ENCODE measurements at places on chromosomes 1 and 21.

GRCh38 chr1:244419024-244419423, 32.7 kb downstream of the ADSS2 start:
- no peak for DNase-seq

- DNase-seq, result no peak
Observed at GRCh38 chr1:3033040-3033789, 11.9 kb downstream of the ACTRT2 start.

DNA sequence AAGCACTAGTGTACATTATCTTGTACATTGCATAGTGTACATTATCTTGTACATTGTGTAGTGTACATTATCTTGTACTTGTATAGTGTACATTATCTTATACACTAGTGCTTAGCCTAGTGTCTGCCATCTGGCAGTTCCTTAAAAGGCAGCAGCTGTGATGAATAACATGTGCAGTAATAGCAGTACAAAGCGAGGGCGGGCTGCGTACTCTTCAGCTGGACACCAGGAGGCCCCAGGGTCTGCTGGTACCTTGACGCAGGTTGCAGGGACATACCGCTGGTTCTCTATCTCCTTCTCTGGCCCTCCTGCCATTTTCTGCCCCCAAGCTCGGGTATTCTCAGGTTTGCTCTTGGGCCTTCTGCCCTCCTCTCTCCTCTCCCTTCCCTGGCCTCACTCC, 149.6 kb downstream of the SEC16B start:
- DNase-seq, result no peak

- peak; percentile 90 for DNase-seq
Observed at GRCh38 chr1:153355445-153356071, 2.1 kb upstream of the S100A9 start.

DNA sequence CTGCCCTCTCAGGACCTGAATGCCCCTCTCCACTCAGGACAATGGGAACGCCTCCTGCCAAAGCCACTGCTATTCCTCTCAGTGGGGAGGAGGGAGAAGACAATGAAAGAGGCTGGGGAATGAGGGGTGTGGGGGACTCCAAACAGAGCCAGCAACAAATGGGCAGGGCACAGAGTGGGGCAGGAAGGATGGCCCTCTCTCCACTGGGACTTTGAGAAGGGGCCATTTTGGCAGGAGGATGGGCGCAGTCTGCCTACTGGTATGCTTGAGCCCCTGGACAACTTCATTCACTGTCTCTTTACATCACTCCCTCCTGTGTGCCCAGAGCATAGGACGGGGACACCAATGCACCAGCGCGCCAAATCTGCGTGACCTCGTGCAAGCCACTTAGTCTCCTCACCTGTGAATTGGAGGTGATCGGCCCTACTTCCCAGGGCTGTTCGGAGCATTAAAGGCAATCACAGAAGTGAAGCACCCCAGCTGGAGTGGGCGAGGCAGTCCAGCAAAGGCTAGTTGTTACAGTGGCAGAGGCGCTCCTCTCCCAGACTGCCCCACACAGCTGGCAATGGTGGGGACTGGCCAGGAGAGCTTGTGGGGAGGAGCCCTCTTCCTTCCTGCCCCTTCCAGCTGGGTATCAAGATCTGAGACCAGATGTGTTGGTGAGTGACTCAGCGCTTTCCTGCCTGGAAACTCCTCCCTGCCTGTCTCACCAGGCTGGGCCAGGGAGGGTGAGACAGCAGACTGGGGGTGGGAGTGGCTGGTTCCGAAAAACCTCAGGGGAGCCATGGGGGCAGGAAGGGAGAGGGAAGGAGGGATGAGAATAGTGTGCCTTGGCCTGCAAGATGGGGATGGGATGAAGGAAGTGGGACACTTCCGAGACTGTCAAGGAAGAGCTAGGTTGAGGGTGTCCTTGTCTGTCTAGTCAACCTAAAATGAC, 22.4 kb upstream of the SYNC start:
- DNase-seq, result no peak

GRCh38 chr1:18644013-18644399, 13.4 kb downstream of the PAX7 start:
- no peak for DNase-seq

DNA sequence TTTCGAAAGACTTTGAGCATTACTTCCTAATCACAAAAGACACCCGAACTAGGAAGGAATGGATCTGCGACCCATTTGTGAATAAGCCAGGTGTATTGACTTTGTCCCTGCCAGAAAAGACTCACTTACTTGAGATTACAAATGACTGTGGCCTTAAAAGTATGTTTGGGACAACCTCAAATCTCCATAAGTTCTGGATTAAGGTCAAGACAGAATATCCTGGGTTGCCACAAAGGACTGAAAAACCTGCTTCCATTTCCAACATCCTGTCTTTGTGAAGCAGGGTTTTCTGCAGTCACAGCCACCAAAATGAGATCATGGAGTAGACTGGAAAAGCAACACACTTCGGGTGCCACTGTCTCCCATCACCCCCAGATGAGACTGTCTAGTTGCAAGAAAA, 537.4 kb upstream of the ZRANB2 start:
- no peak for DNase-seq

DNA sequence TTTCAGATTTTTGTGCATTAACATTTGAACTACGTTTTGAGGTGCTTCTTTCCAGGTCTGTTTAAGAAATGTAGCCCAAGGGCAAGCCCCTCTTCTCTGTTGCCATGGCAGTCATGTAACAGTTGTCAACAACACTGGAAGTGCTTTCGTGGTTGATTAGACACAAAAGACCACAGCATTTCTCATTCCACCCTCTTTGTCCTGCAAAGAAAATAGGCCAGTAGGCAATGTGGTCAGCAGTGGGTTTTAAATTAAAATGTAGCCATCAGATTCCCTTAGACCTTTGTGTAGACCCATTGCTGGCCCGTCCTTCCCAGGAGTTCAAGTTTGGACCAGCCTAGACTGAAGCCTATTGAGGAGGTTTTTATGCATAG, 35.4 kb downstream of the VANGL1 start:
- no peak for DNase-seq

DNA sequence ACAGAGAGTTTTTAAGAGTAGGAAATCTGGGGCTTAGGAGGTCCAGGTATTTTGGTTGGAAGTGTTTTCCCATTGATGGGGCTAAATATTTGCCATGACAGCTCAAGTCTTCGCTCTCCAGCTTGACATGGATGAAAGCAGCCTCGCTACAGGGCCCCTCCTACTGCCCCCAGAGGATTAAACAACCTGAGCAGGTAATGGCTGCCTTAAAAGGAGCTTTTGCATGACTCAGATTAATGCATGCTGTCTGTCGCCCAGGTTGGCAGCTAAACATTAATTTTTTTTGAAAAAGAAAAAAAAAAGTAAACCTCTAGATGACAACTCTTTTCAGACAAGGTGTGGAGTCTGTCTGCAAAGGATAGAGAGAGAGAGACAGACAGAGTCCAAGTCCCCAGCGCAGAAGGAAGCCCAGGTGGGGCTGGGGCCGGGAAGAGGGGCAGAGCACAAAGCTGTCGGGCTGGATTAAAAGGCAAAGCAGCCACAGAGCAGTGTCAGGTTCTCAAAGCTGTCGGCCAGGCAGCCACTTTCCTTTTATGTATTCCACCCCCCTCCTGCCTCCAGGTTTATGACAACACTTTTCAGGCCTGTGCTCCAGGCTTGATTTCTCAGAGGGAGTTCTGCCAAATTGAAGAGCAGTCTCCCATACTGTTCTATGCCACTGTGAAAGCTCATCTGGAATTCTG, 127.9 kb downstream of the CLIC6 start:
- DNase-seq, result no peak

DNA sequence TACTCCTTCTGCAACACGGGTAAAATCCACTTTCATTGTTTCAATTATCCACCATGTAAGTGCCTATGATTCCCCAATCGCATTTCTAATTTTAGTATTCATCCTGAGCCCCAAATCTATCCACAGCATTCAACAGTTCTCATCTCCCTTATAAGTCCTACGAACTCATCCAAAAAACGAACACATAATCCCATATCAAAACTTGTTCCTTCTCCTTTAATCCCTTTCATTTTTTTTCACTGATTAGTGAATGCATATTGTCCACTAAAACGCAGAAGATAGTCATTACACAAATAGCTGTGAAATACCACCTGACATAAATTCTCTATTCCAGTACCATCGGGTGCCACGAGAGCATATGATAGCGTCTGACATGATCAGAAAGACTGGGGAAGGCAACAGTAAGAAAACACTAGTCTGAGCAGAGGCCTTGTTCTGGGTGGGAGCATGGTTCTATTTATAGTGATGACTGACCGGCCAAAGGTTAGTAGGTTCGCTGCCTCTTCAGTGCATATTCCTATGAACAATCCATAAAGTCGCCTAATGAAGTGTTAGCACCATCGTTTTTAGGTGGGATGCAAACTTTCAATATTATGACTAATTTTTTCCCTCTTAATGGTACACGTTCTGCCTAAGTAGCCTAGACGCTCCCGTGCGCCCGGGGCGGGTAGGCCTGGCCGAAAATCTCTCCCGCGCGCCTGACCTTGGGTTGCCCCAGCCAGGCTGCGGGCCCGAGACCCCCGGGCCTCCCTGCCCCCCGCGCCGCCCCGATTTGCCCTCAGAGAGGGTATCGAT, 648 bp downstream of the ATP5PF start:
- DNase-seq, result no peak

DNA sequence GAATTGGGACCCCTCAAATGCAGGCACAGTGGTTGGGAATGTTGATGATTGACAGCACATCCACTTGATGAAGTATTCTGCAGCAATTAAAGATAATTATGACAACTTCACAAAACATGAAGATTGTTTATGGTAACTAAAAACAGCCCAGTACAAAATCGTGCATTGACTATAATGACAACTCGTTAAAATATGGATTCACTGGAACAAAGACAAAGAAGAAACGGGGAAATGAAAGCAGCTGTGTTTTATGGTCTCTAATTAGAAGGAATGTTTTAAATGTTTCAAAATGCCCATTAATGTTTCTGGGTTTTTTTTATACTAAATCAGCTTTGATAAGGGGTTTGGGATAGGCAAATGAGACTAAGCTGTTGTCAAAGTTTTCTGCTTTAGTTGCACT, 36.1 kb downstream of the NIPAL3 start:
- DNase-seq, result no peak

GRCh38 chr1:212700223-212700891, 717 bp upstream of the BATF3 start:
- DNase-seq, result peak; percentile 63

DNA sequence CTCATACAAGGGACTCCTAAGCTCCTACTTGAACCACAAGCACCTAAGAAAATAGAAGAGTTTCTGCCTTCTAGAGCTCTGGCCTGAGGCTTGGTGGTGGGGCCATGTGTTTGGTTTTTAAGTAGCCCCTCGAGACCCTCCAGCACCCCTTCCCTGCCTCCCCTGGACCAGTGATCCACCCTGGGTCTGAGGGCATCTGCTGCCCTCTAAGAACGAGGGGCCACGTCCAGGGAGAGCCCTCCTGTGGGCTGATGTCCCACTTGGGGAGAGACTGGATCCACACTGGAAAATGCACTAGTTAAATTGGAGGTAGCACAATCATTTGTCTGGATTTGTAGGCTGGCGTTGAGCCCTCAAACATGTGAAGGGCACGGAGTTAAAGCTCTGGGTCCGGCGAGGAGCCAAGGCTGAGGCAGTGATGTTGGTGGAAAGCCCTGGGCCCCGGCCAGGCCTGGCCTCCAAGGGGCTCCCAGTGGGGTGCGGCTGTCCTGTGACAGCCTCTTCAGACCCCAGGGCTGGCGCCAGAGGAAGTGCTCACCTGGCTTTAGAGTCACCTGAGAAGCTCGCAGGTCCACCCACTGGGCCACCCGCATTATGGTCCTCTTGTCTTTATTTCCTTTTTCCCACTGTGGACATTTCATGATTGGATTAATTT, 65.2 kb downstream of the SLC37A1 start:
- DNase-seq, result peak; percentile 50

GRCh38 chr1:54121482-54122134, 31.2 kb downstream of the CDCP2 start:
- peak; percentile 77 for DNase-seq

DNA sequence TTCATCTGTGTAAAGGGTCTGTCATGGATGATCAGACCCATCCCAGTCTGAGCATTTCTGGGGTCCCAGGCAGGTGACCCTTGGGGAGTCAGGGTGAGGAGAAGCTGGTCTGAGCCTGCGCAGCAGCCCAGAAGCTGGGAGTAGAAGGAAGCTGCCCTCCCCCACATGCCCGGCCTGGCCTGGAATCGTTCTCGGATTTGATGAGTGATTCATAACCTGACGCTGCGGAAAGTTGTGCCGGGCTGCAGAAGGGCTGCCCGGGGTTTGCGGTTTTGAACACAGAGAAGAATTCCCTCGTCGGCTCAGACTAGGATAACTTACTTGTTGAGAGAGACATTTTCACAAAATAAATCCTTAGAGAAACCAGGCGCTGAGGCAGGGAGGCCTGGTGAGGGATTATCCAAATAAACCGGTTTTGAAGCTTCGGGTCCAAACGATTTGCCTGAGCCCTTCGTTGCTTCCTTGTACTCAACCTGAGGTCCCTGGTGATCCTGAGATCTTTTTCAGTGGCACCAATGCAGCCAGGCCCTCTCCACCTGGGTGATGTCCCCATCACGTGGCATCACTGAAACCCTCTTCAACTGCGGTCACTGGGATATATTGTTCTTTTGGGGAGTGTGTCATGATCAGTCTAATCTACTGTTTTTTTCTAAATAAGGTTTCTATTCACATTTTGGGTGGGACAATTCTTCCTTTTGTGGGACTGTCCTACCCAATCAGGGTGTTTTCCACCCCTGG, 29.2 kb downstream of the EPHB2 start:
- DNase-seq, result no peak

GRCh38 chr1:213994888-213995287, 7.1 kb downstream of the PROX1 start:
- no peak for DNase-seq

GRCh38 chr1:70222716-70223235, 1.6 kb downstream of the SRSF11 start:
- no peak for DNase-seq

DNA sequence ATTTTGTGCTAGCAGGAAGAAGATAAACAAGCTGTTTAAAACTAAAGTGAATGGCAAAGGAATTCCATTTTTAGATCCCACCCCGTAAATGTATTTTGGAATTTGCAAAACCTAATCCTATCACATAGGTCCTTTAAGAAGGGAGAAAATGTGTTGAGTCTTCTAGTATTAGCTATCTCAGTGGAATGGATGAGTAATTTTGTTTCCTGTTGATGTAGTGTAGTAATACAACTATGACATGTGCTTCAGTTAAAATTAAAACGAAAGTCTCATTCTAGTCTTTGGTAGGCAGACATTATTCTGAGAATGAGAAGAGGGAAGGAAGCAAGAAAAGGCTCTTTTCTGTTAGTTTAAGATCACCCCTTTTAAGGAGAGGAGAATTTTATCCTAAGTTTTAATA, 265.9 kb upstream of the C1orf105 start:
- no peak for DNase-seq

GRCh38 chr1:64686828-64687724, 57.8 kb upstream of the RAVER2 start:
- DNase-seq, result no peak

GRCh38 chr1:165629151-165629550, 1.9 kb upstream of the MGST3 start:
- no peak for DNase-seq

DNA sequence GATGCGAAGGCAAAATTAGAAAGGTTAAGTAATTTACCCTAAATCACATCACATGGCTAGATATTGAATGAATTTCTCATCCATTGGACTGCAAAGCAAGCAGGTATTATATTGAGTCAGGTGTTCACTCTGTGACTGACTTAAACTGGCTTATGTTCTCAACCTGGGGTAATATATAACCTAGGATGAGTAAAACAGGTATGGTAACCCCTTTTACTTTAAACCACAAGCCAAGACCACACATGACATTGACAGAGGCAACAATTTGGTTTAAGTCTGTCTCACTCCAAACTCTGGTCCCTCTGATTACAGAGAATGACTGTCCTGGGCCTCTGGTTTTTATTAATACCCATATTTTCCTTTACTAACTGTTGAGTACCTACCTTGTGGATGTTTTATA, 33.3 kb downstream of the MAEL start:
- no peak for DNase-seq
